ENCODE measurements at places on chromosomes 2 and 18.

DNA sequence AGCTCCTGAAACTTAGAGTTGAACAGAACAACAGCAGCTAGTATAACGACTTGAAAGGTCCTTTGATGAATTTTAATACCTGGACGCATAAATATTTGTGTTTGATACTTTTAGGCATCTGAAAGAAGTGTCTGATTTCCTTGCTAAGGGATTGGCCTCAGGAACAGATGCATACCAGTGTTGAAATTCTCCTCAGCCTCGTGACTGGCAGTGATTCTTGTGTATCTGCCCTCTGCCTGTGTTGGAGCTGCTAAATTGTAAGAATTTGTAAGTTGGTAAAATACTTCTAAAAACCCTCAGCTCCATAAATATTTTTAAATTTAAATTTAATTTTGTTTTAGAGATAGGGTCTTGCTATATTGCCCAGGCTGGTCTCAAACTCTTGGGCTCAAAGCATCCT, 22.4 kb upstream of the SCYGR1 start:
- DNase-seq, result no peak

DNA sequence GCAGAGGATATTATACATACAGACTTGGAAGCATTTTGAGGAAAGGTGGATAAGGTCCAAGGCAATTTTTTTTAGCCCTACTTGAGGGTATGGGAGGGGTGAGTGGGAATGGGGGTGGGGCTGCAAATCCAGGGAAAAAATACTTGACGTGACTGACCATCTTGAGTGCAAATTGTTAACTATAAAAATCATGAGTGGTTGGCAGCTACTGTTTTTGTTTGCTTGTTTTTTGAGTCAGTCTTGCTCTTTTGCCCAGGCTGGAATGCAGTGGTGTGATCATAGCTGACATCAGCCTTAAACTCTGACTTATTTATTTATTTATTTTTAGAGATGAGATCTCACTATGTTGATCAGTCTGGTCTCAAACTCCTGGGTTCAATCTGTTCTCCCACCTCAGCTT, 458.8 kb downstream of the PIK3C3 start:
- DNase-seq, result no peak

DNA sequence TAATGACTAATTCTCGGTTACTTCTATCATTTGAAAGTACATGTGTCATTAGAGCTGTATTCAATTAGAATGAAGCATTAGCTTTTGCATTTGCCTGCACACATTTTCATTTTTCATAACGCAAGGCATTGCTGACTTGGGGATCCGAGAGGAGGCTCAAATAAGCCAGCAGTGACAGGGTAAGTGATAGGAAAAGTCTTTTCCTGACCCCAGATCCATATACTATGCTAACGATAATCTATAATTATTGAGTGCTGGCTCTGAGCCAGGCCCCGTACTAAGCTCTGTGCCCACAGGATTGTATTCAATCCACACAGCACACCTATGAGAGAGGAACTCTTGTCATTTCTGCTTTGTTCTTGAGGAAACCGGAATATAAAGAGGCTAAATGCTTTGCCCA, 168.2 kb downstream of the VWC2L start:
- no peak for DNase-seq

GRCh38 chr2:219497495-219498279, 1.0 kb upstream of the GMPPA start:
- DNase-seq, result no peak

DNA sequence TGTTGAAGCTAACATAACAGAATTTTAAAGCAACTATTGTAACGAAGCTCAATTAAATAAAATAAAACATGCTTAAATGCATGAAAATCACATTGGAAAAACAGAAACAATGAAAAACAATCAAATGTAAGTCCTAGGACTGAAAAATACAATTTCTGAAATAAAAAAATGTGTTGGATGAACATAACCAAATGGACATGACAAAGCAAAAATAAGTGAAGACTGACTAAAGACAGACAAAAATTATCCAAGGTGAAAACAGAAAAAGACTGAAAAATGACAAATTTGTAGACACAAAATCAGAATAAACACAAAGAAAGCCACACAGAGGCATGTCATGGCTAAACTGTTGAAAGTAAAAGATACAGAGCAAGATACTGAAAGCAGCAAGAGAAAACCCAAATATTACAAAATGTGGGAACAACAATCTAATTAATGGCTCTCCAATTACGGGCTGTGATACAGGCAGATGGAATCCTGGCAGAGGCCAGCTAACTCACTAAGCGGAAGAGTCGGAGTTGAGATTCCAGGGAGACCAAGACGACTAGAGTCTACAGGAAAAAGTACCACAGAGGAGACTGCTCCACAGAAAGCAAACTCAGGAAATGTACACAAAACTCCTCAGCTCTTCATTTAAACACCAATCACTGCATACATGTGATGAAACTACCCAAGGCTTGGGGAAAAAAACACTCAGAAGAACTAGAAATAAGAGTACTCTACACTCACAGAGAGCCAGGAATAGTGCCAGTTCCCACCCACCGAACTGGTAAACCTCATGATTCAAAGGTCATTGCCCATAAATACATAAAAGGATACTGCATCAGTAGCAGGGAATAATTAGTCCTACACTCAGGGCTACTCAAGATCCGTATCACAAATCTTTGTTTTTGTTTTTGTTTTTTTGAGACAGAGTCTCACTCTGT, 83.6 kb downstream of the ATAD2B start:
- no peak for DNase-seq

- no peak for DNase-seq
Measured at GRCh38 chr18:635171-635570, 22.3 kb upstream of the TYMS start.

- no peak for DNase-seq
Measured at GRCh38 chr2:237885931-237886684, 26.7 kb downstream of the RAMP1 start.

DNA sequence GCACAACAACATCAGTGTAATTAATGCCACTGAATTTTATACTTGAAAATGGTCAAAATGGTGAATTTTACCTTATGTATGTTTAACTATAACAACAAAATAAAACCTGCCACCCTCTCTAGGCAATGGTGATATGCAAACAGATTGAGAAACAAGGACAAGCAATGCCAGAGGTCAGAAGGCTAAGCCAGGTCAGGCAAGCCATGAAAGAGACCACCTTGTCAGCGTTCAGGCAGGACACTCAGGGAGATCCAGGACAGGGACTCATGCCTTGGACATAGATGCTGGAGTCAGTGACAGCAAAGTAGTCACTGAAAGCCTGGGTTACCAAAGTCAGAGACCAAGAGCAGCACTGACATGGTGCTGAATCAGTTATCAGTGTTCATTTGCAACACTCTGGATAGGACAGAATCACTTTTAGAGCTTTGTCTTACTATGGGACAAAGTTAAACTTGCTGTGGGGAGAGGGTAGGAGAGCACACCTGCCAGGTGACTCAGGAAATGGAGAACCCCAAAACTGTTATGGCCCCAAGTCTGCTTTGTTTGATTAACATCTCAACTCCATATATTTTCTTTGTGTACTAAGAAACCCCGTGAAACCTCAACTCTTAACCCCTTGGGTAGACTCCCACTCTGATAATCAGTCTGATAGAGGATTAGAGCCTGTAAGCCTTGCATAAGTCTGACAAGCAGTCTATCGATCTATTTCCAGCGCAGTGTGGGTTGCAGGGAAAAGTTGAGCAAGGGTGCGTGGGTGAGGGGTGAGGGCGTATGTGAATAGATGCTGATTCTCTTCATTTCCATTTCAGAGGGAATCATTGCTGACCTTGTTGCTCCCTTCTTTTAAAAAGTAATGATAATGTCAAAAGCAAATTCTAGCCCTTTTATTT, 48.7 kb upstream of the ZNF385B start:
- DNase-seq, result no peak

DNA sequence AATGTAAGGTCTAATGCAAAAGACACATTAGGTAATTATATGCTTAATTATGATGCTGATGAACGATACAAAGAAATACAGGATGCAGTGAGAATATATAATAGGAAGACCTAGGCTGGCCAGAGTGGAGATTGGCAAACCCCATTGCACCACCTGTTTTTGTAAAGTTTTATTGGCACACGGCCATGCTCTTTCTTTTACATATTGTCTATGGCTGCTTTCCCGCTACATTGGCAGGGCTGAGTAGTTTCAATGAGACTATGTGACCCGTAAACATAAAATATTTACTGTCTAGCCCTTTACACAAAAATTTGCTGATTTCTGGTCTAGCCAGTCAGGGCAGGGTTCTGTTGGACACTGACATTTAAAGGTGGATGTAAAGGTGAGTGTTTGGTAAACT, 5.4 kb downstream of the SEC11C start:
- DNase-seq, result no peak

DNA sequence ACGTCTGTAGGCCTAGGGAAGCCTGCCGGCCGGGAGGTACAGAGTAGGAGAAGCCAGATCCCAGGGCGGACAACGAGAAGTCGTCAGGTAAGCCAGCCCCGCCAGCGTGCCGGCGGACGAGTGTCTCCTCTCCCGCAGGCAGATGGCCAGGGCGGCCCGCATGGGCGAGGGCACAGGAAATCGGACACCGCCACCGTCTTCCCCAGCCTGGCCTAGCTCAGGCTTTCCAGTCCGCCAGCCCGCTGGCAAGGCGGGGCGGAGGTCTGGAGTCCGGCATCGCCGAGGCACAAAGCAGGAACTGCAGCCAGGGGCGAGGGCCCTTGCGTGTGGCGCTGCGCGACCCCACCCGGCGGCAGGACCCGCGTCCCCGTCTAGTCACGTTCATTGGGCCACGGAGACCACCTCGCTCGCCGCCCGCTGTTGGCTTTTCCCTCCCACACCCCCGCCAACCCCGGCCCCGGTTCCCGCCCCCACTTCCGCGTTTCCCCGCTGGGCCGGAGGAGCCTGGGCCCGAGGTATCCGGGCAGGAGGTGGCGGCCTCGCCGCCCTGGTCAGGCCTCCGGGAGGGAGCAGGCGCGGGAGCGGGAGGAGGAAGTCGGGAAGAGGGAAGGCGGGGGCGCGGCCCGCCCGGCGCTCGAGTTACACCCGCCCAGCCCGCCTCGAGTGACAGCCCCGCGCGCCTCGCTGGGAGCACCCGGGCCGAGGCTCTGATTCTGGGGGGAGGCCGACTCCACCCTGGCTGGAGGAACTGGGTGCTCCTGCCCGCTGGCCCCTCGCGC, at the start of gene GPD2:
GPD2 (plus strand) TSS at position 662 of the 779 bp plus-strand sequence. CDS start 39,727 bp downstream, outside the sequence.
- no peak for DNase-seq

DNA sequence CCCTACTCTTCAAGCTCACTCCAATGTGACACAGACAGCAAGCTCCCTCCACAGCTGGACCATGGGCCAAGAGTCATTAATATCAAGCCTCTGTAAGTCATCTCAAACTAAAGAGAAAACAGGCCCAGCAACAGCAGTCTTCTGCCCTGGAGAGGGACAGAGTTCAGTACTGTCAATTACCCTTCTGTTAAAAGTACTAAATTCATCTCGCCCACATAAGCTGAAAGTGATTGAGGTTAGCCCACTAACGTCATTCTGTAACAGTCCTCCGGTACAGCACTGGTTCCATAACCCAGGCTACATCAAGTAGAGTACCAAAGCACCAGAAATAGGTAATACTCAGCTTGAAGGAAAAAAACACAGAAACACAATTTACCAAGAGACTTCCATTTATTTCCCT, 25.9 kb downstream of the THADA start:
- DNase-seq, result no peak

- no peak for DNase-seq
Measured at GRCh38 chr2:96209011-96209728, 543 bp upstream of the STARD7 start.

GRCh38 chr2:238811293-238811692, 36.6 kb upstream of the TWIST2 start:
- DNase-seq, result no peak

GRCh38 chr2:175930504-175930903, 71.6 kb downstream of the LNPK start:
- no peak for DNase-seq

GRCh38 chr18:23857756-23858155, 156.8 kb upstream of the TTC39C start:
- DNase-seq, result no peak

GRCh38 chr2:161046876-161047275, 113.4 kb upstream of the TANK start:
- DNase-seq, result no peak

DNA sequence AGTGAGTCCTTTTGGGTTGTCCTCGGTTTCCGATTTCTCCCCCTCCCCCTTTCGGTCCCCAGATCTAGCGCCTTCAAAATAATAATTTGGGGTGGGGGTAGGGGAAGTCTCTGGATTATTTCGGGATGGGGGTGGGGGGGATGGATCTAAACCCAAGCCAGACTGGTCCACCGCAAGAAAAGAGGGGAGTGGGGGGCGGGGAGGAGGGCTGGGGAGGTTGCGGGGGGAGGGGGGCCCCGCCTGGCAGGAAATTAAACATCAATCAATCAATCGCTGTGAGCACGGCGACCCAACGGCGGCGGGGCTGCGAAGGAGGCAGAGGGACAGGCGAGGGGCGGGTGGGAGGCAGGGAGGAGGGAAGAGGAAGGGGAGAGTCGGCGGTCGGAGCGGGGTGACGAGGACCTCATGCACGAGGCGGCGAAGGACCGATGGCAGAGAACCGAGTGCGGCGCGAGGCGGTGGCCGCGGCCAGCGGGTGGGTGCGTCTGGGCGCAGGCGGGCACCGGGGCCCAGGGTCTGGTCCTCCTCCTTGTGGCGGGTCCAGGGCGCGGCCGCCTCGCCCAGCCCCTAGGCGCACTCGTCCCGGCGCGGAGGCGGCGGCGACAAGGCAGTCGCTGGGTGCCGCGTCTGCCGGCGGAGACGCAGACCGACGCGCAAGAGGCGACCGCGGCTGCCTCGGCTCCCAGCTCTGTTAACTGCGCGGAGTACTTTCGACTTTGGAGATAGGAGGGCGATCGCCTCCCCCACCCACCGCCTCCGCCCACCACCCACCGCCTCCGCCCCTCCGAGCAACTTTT, 468 bp upstream of the SATB2 start:
- peak; percentile 35 for DNase-seq

- no peak for DNase-seq
Measured at GRCh38 chr2:187174582-187174981, 273.5 kb downstream of the CALCRL start.

DNA sequence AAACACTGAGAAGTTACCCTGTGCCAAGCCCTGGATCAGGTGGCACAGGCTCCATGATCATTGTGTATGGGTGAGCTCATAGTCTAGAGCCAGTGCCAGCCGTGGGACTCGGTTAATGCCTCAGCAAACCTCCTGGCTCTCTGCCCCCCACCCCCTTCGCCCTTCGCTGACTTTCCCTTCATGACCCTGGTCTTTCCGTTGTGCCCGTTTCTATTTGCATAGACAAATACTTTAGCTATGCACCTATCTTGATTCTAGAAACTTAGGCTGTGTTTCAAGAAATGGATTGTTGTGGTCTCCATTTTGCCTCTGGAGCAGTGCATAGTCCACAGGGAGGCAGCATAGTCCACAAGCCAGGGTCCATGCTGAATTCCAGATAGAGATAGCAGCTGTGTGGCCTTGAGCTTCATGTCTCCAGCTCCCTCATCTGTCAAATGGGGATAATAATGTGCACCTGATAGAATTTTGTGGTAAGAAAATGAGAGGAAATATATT, 44.8 kb upstream of the KDM3A start:
- DNase-seq, result no peak

- DNase-seq, result no peak
Measured at GRCh38 chr2:241363426-241363825, 7.3 kb downstream of the FARP2 start.

- DNase-seq, result no peak
Measured at GRCh38 chr2:128735296-128735960, 416.8 kb upstream of the HS6ST1 start.
